Right cardiac atrium (tissue), 5 donors: ENCODE measurements at places on chromosomes 6 and 20. TPM values are rescaled to one million over a fixed set of nuclear protein-coding genes. Genes with fewer than 3 reads are reported as not detected.

- DNase-seq: no peak
Observed at GRCh38 chr6:67608099-67608749, 1026.9 kb upstream of the ADGRB3 start.

The CD109 gene
- polyA plus RNA-seq: 6.6 TPM

The HLA-DOB gene
- 0.20 TPM for polyA plus RNA-seq

The ZNF334 gene
- 1.1 TPM for polyA plus RNA-seq

- no peak for DNase-seq
Observed at GRCh38 chr20:24871480-24872213, 77.4 kb upstream of the CST7 start.

DNA sequence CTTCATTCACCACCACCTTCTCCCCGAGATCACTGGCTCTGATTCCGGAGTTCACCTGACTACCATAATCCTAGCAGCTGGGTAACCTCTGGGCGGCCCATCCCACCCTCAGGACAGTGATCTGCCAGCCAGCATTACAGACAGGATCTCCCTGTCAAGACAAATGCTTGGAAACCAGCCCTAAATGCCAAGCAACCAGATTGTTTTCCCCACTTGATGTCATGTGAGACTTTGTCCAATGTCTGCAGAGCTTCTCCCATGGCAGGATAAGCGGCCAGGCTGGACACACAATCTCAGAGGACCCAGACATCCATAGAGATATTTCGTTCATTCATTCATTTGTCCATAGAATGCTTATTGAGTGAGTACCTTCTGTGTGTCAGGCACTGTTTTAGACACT lies 32.5 kb downstream of the PDYN start:
- DNase-seq: no peak

- DNase-seq: no peak
Observed at GRCh38 chr20:55678126-55678525, 327.2 kb downstream of the CBLN4 start.

The COL21A1 gene
- 19.9 TPM for polyA plus RNA-seq

DNA sequence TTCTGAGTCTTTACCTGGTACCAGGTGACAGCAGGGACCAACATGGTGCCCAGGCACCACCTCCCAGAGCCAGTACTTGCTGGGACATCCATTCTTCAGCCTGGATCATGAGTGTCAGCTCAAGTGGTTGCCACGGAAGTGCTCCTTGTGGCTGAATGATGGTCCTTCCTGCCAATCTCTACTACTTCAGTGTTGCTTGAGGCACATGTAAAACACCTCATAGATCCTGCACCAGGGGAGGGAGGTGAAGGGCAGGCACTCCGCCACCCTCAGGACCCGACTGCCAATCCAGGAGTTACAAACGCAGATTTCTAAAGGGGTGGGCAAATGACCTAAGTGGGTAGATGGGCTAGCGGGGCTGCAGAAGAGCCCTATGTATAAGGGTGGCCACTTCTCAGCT lies 226.0 kb downstream of the PREX1 start:
- no peak for DNase-seq

The TMEM170B gene
- polyA plus RNA-seq: 1.8 TPM

GRCh38 chr20:18405826-18406225 lies 61.0 kb downstream of the DZANK1 start:
- DNase-seq: no peak

The KCNG1 gene
- polyA plus RNA-seq: 0.41 TPM

- peak; percentile 90 for DNase-seq
Observed at GRCh38 chr6:157322792-157323254, 496 bp downstream of the TMEM242 start.
